ENCODE measurements at places on chromosomes 1 and 21.

DNA sequence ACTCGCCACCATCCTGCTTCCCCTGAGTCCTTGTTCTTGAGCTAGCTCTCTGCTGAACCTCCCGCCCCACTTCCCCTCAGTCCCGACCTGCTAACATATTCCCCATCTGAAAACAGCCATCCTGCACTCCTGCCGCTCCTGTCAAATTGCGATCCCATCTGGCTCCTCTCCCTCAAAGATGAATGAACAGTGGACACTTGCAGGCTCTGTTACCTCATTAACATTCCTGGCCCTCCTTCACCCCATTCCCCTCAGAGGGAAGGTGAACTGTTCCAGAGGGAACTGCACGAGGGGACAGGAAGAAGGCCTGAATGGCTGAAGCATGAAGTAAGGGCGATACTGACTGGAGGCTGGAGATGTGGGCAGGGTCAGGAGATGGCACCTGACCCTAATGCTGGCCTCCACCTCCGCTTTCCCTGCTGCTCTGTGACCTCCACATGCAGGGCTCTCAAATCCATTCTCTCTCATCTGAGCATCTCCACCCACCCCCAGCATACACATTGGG is 7.4 kb upstream of the CELSR2 start:
- no peak for DNase-seq

DNA sequence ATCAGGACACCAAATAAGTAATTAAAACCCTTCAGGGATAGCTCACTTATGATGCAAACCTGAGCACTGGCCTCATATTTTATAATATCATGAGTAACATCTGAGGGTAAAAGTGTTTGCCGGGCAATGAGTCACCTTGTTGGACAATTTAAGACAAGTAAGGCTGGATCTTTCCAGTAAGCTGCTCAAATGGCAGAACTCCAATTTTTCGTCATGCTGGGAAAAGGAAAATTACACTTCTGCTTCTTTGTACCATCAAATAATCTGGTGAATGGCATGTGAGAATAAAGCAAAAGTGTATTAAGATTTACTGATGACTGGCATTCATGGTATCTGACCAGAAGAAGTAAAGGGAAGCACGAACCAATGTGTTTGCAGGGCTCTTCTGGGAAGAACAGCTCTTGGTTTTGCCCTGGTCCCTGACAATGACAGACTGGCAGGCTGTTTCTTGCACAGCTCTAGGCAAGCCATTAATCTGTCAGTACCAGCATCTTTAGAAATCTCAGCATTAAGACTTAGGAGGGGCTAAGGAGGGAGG is 392.2 kb downstream of the VAV3 start:
- peak; percentile 69 for DNase-seq

DNA sequence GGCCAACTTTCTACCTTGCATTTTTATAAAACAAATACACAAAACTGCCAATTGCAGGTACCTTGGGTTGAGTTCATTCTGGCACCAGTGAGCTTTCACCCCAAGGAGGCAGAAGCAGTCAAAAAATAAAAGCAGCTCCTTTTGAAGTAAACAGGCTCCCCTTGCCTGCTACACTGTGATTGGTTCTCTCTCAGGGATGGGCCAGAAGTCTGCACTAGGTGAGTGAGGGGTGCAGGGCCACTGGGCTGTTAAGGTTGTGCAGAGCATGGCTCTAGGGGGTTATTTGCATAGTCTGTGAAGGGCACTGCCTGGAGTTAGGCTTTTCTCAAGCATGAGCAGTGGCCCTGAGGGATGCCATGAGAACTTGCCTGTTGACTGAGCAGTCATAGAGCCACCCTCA is 39.1 kb downstream of the AKNAD1 start:
- DNase-seq, result no peak

DNA sequence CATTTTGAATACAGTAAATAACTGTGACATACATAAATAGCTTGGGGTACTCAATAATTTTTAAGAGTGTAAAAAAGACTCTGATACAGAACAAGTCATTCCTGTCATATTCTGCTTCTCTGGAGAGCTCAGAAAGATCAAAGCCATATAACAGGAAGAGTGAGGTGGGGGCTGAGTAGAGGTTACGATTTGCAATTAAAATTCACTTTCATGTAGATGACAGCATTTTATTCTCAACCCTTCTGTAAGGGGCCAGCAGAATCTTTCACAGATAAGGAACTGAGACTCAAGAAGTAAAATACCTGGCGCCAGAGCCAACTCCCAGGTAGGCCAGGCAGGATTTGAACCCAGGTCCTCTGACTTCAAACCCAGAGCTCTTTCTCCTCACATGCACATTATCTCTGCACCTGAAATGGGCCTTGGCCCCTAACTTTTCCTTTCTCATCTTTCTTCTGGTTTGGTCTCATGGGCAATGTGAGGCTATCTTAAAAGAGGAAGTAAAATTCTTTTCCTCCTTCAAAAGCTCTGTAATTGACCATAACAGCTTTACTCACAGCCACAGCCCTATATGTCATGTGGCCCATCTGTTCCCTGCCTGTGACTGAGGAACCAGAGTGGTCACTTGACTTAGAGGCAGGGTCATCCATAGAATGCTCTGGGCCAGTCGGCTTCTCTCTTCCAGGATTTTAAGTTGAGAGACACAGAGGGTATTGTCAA is 80.9 kb upstream of the SYT6 start:
- DNase-seq, result no peak

Measured in skeletal muscle cell (primary cell).